NCI-H774 (cell line): ENCODE measurements at places on chromosomes 16 and 17.

DNA sequence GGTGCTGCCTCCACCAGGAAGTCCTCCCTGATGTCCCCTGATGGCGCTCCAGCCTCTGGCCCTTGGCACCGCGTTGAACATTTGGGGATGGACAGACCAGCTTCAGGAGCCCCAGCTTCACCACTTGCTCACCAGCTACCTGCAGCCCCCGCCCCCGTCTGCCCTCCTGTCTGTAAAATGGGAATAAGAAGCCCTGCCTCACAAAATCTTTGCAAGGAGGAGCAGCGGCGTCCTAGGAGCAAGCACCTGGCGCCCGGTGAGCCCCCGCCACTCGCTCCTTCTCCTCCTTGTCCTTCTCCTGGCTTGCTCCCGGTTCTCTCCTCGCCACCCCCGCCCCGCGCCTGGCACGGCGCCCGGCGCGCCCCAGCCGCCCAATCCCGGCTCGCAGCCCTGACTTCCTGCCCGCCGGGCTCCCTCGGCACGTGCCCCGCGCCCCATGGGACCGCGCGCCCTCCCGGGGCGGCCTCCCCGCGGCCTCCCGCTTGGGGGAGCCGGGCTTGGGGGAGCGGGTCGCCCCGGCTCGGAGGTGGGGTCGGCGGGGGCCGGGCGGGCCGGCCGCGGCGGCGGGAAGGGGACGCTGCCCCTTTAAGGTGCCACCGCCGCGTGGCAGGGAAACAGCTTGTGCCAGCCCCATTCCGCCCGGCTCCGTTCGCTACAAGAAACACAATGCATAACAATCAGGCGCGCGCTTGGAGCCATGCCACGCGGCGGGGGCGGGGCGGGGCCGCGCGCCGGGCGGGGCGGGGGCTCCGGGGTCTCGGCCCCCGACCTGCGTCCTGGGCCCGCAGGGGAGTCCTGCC is 9.1 kb upstream of the PPP1R1B start:
- DNase-seq: peak; percentile 88

DNA sequence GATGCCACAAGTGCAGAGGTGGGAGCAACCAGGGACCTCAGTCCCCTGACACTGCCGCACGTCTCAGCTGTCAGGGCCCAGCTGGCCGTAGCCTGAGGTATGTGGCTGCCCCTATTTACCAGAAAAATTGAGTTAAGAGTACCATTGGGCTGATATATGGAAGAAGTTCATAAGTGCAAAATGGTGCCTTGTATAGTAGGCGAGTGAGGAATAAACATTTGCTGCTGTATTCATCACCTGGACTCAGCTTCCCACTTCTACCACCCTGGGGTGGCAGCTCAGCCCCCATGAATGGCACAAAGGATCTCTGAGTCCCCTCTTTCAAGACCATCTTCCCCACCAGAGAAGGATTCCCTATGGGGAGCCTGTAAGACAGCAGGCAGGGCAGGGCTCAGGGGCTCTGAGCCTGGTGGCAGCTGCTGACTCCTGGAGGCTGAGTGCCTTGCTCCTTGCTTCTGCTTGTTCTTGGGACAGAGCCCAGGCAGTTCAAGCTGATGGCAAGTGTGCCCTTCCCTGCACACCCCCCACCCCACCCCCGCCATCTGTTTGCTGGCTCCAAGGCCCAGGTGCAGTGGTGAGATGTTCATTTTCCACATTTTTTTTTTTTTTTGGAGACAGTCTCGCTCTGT is 29.0 kb downstream of the TRPV2 start:
- no peak for DNase-seq

- DNase-seq: no peak
Measured at GRCh38 chr16:86509759-86510464, 415 bp upstream of the FOXF1 start.

DNA sequence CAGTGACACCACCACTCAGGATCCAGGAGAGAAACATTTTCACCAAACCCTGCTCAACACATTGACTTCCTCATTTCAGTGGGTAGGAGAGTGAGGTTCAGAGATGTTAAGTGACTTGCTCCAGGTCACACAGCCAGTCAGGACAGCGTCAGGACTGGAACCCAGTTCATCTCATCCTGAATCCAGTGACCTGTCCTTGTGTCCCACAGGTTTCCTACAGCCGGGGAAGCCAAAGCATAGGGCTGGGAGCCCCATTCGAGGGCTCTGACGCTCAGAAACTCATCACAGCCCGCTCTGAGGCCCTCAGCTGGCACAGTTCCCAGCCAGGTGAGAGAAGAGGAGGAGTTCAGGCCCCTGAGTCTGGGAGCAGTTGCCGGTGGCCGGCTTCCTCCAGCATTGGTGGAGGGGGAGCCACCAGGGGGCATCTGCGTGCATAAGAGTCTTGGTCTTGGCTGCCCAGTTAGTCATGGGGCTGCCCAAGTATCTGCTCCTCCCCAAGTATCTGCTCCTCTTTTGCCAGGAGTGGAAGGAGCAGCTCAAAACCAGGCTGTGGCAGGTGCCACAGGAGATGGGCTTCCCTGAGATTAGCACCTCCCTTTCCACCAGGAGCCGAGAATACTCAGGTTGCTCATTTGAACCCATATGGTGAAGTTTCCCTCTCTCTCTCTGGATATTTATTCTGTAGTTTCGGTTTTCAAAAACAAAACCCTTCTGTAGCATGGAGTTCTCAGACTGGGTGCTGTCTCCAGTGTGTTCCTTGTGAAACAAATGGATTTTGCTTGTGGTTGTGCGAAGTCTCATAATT is 56.0 kb downstream of the TNFRSF13B start:
- DNase-seq: no peak

GRCh38 chr16:80158766-80159165 is 382.0 kb upstream of the DYNLRB2 start:
- DNase-seq: no peak

GRCh38 chr16:85188822-85189672 is 76.8 kb upstream of the CIBAR2 start:
- no peak for DNase-seq

GRCh38 chr16:83899272-83899897 is 470 bp downstream of the MLYCD start:
- no peak for DNase-seq

DNA sequence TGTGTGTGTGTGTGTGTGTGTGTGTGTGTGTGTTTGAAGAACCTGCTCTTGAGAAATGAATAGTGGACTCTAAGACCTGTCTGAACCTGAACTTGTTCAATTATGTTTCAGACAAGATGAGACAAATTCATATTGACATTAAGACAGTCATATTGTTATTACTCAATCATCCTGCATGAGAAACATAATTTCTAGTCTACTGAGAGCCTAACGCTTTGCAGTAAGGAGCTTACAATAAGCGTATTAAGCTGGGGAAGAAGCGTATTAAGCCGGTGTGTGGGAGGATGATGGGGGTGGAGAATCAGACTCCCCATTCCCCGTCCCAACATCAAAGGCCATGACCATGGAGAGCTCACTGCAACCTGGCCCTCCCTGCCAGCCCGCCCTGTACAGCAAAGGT is 22.4 kb upstream of the MNT start:
- no peak for DNase-seq

- no peak for DNase-seq
Measured at GRCh38 chr16:67082891-67083290, 26.9 kb upstream of the PHAF1 start.

DNA sequence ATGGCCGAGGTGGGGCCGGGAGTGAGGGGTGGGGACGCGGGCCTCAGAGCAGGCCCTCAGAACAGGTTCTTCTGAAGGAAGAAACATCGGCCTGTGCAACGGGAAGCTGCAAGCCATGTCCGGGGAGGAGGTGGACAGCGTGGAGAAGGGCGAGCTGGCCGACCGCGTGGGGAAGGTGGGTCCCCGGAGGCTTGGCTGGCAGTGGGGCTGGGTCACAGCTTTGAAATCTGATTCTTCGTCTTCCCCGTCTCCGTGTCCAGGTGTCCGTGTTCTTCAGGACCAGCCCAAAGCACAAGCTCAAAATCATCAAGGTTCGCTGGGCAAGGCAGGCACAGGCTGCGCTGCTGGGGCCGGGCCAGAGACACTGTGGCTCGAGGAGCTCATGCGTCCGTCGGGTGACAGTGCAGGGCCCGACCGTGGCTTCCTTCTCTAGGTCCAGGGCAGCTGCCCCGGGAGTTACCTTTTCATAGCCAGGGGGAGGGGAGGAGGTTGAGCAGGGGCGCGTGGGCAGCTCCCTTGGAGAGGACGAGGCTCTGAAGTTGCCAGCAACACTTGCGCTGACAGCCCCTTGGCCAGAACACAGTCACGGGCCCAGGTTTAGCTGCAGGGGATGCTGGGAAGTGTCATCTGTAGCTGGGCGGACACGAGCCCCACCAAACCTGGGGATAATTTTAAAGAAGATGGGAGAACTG is 51.3 kb downstream of the MEAK7 start:
- DNase-seq: no peak

DNA sequence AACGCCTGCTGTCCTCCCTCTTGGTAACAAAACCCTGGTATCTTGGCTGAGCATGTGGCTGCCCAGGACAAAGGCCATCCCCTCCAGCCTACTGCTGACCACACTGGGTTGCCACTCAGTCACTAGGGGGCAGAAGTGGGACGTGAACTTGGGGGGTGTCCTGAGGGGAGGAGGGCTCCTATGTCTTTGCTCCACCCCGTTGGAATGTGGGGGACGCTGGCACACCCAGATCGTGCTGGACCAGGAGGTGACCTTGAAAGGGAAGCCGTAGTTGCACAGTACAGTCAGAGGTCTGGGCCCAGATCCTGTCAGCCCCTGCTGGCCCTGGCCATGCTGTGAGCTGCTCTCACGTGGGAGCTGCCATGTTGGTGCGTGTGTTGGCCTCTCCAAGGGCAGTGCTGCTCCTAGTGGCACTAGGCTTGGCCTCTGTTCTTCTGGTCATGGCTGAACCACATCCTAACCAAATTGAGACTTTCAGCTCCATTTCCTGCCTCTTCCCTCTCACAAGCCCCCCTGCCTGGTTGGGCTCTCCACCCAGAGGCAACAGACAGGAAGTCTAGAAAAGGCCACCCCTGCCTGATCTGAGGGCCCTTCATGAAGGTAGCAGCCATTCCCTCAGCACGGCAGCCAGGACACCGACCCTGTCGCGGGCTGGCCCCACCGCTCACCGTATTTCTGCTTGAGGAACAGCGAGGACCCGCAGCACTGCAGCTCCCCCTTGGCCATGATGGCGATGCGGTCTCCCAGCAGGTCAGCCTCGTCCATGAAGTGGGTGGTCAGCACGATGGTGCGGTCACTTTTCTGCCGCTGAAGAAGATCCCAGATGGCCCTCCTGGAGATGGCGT is 29.0 kb upstream of the RNPS1 start:
- no peak for DNase-seq

- no peak for DNase-seq
Measured at GRCh38 chr16:18936727-18937340, 10.6 kb upstream of the SMG1 start.

- no peak for DNase-seq
Measured at GRCh38 chr17:71339206-71339605, 781.6 kb upstream of the SOX9 start.

GRCh38 chr16:1945559-1946391 is 2.8 kb upstream of the MSRB1 start:
- DNase-seq: no peak

DNA sequence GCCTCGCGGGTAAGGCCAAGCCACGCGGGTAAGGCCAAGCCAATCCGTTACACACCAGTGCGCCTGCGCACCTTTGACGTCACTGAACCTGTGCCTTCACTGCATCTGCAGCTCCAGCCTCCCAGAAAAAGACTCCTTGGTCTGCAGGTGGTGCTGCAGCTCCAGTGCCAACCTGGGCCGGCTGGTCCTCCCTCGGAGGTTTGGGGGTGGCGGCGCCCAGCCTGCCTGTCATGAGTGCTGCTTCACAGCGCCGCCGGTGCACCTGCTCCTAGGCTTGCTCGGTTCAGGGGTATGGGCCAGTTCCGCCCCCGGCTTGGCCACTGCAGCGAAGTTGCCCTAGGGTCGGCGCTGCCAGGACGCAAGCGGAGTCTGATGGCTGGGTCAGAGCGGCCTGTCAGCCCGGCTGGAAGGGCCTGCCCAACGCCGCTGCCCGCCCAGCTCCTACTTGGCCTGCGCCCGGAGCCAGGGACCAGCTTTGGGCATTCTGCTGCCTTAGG is 146.6 kb downstream of the USP22 start:
- no peak for DNase-seq

GRCh38 chr17:62179525-62180161 is 114.6 kb upstream of the MED13 start:
- DNase-seq: no peak
